Stimulated activated CD8-positive, alpha-beta memory T cell treated with anti-CD3 and anti-CD28 coated beads, Interleukin-4, amount 100 ng/mL, for 24 hours (primary cell): ENCODE measurements at places on chromosomes 6 and 20.
A peak's percentile ranks its signal among the peaks of the same experiment; 100 is the strongest.

- no peak for DNase-seq
Measured at GRCh38 chr6:36283608-36284007, 13.7 kb downstream of the PNPLA1 start.

GRCh38 chr6:48691420-48691819 is 580.4 kb upstream of the PTCHD4 start:
- no peak for DNase-seq

DNA sequence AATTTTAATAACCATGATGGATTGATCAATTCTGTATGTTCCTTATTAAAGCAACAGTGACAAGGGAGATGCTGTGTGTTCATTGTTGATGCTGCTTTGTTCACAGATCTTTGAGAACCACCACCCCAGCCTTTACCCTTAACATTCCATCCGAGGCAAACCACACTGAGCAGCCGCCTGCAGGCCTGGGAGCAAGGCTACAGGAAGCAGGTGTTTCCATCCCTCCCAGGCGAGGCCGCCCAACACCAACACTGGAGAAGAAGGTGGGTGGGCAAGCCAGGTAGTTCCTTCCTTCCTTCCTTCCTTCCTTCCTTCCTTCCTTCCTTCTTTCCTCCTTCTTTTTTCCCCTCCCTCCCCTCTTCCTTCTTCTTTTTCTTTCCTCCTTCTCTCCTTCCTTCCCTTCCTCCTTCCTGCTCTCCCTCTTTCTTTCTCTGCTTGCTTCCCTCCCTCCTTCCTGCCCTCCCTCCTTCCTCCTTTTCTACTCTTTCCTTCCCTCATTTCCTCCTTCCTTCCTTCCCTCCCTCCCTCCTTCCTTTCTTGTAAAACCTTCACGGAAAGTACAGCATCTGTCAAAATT is 13.7 kb downstream of the TTLL2 start:
- no peak for DNase-seq

GRCh38 chr20:7689151-7689550 is 251.1 kb downstream of the HAO1 start:
- no peak for DNase-seq

DNA sequence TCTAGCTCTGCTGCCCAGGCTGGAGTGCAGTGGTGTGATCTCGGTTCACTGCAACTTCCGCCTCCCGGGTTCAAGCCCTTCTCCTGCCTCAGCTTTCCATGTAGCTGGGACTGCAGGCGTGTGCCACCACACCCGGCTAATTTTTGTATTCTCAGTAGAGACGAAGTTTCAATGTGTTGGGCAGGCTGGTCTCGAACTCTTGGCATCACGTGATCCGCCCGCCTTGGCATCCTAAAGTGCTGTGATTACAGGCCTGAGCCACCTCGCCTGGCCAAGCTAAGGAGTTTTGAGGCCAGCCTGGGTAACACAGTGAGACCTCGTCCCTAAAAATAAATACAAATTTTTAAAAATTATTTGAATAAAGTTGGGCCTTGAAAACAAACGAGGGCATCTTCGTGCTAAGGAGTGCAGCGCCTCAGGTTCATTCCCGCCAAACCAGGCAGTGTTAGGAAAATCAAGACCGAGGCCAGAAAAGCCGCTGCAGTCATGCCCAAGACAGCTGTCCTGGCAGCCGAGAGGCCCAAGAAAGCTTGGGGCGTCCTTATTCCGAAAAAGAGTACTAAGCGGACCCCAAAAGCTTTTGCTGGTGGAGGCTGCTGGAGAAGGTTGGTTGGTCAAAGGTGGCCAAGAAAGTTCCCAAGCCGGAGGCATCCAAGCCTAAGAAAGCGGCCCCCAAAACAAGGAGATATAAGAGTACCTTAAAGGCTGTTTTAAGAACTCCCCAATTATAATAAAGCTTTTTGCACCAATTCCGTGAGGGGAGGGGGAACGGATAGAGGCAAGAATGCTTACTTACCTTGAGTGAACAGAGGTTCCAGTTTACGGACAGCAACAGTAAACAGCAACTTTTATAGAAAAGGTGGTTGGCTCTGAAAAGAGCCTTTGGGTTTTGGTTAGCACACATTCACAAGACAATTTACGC is 109.0 kb downstream of the HFE start:
- DNase-seq, result no peak

GRCh38 chr6:154206141-154206540 is 150.5 kb downstream of the IPCEF1 start:
- DNase-seq, result no peak

- no peak for DNase-seq
Measured at GRCh38 chr6:109672175-109672574, 18.8 kb downstream of the AK9 start.

- DNase-seq, result no peak
Measured at GRCh38 chr20:35199740-35200139, 26.8 kb upstream of the MMP24 start.

- DNase-seq, result no peak
Measured at GRCh38 chr6:56515081-56515905, 127.4 kb downstream of the DST start.

GRCh38 chr6:32318501-32318900 is 53.2 kb downstream of the TSBP1 start:
- DNase-seq, result no peak

DNA sequence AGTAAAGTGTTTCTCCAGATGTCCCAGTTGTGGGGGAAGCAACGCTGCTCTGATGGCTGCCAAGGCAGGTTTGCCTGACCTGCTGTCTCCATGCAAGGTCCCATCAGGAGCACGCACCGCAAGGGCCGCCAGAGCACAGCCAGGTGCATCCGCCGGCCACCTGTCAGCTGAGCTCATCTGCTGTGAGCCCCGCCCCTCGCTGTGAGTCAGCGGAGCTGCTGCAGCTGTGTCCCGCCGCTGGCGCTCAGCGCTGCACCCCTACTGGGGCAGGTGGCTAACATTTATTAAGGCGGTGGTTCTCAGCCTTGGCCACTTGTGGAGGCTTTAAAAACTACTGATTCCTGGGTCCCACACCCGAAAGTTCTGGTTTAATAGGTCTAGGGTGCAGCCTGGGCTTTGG is 225.7 kb downstream of the UST start:
- DNase-seq, result peak; percentile 24

- DNase-seq, result no peak
Measured at GRCh38 chr20:2751878-2752566, 48.4 kb downstream of the CPXM1 start.

DNA sequence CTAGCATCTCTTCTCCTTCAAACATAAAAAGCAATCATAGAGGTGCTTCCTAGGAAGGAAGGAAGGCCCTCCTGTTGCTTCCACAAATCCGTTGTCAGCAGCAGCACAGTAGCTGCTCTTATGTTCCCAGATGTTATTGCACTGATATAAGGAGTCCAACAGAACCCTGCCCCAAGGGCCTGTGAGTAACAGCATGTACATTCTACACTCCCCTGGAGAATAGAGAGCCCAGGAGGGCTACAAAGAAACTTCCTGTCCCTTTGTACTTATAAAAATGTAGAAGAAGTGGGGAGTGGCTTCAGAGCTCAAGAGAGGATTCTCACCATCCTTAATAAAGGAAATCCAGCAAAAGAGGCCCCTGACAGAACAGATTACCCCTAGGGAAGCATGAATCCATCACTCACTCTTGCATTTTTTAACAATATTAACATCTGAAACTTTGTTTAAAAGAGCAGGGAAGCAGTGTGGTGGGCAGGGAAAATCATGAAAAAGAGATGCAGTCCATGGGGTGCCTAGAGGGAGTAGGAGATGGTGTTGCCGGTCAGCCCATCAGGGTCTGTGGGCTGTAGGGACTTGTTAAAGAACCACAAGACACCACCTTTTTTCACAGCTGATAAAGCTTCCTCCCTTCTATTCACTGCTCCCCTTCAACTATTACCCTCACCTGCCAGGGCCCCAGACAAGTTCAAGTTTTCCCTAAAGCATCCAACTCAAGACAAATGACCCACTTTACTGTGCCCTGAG is 104.5 kb upstream of the ADGRF1 start:
- DNase-seq, result no peak
